Activated naive CD4-positive, alpha-beta T cell (primary cell): ENCODE measurements at places on chromosomes 5 and 9.

DNA sequence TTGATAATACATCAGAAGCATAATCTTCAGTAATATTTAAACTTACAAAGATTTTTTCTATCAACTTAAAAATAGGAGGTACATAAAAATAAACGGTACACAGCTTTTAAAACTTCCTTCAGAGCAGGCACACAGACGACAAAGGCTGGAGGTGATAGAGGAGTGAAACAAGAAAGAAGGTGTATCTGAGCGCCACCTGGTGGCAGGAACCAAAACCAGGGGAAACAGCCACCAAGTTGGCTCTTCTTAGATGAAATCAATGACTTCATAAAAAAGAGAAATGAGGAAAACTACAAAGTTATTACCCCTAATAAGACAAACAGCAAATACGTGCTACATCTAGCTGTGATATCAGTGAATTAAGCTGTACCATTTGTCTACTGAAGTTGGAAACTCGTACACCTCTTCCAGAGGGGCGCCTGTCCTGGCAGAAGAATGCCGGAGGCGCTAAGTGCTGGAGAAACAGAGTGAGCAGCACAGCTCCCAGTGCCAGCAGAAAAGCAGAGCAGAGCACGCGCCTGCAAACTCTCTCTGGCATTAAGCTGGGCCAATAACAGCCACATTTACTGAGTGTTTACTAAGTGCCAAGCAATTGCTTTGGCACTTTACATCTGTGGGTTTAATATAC, 85.9 kb downstream of the SETX start:
- DNase-seq = peak; percentile 47

GRCh38 chr5:173916233-173916632, 28.1 kb downstream of the CPEB4 start:
- no peak for DNase-seq

GRCh38 chr5:58255386-58255785, 204.5 kb downstream of the PLK2 start:
- no peak for DNase-seq

- no peak for DNase-seq
Measured at GRCh38 chr5:89929173-89929572, 480.4 kb downstream of the CETN3 start.

GRCh38 chr9:99592834-99593574, 228.7 kb upstream of the NR4A3 start:
- no peak for DNase-seq

DNA sequence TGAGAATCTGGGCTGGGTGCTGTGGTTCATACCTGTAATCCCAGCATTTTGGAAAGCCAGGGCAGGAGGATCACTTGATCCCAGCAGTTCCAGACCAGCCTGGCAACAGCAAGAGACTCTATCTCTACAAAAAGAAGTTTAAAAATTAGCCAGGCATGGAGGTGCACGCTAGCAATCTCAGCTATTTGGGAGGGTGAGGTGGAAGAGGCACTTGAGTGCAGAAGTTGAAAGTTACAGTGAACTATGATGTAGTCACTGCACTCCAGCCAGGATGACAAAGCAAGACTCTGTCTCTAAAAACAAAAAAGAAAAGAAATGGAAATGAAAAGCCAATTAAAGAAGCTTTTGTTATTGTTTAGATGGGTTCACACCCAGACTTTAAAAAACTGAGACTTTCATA, 131.6 kb upstream of the RASA1 start:
- DNase-seq = no peak

DNA sequence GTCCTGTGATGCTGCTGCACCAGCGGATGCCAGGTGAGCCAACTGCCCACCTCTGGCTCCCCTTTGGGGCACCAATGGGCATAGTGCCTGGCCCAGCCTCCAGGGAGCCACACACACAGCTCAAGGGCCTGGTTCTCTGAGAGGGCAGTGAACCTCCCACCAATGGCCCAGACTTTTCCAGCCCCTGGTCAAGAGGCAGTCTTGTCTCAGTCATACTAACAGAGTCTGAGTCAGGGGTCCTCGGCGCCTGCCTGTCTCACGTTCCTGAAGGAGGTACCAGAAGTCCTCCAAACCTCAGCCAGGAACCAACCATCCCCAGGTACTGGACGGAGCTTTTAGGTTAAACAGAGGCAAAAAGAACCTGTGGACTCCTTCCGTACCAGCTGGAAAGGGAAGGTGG, 121.1 kb downstream of the C5orf15 start:
- DNase-seq = no peak

GRCh38 chr9:132018957-132019405, 60.7 kb downstream of the MED27 start:
- DNase-seq = no peak

DNA sequence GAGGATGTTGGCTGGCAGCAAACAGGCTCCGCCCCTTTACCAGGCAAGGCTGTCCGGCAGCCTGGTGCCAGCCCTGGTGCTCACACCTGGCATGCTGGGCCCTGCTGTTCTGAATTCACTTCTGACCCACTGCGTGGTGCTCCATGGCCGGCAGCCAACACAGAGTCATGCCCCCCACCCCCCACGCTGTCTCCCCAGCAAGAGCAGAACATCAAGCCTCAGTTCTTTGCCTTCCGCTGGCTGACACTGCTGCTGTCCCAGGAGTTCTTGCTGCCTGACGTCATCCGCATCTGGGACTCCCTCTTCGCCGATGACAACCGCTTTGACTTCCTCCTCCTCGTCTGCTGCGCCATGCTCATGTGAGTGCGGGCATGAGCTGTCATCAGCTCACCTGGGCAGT, 12.6 kb upstream of the ENDOG start:
- no peak for DNase-seq

DNA sequence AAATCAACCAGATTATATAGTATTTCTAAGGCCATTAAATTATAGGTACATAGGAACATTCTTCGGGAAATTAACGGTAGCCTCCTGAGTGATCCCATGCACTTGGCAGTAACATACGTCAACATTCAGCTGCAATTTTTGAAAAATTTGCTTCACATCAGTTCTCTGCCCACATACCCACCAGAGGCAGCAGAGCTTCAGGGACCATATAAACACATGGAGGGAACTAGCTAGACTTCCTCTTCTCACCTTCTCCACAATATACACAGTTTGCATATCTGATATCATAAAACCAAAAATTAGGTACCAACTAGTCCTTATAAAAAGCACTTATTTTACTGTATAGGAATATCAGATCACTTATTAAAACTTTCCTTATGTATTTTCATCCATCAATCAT, 4.8 kb downstream of the PSIP1 start:
- no peak for DNase-seq
